GM04504 (cell line): ENCODE measurements at places on chromosomes 13 and 19.

- DNase-seq, result no peak
These were observed 2.2 kb upstream of the RINL start for GRCh38 chr19:38880076-38880881.

DNA sequence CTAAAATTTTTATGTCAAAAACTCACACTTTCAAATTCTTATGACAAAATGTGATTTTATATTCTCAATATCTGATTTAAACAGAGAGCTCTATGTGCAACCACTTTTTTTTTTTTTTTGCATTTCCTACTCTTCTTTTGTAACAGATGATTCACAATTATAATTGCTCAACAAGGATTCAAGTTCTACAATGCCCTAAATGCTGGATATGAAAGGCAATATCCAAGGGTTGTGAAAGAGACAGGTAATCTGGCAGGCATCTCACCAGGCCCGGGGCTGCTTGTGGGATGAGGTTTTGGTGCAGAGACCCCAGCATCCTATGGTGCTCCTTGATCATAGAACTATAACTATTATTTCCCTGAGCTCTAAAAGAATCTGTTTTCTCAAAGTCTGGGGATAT lies 363.6 kb upstream of the NBEA start:
- no peak for DNase-seq

- no peak for DNase-seq
These were observed 14.1 kb downstream of the MIER2 start for GRCh38 chr19:330503-330902.

- DNase-seq, result no peak
These were observed 285.9 kb downstream of the DNAJC15 start for GRCh38 chr13:43309311-43309710.

DNA sequence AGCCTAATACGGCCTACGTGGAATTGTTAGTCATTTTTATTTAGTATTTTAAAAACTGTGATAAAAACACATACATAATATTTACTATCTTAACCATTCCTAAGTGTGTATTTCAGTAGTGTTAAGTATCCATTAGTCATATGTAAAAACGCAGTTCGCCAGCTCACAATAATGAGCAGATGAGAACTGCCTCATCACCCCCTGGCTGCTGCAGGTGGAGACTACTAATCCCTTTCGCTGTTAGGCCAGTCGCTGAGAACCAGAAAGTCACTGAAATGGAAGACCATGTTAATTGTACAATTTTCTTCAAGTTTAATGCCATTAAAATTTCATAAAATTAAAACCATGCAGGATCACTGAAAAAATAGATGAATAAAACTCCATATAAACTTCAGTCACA lies 1.6 kb downstream of the ESD start:
- DNase-seq, result no peak

- no peak for DNase-seq
These were observed 31.2 kb downstream of the KATNAL1 start for GRCh38 chr13:30276178-30276577.

GRCh38 chr19:48292798-48293197 lies 22.9 kb downstream of the ZNF114 start:
- peak; percentile 69 for DNase-seq

GRCh38 chr13:50677687-50678463 lies 165.6 kb downstream of the DLEU7 start:
- DNase-seq, result no peak

DNA sequence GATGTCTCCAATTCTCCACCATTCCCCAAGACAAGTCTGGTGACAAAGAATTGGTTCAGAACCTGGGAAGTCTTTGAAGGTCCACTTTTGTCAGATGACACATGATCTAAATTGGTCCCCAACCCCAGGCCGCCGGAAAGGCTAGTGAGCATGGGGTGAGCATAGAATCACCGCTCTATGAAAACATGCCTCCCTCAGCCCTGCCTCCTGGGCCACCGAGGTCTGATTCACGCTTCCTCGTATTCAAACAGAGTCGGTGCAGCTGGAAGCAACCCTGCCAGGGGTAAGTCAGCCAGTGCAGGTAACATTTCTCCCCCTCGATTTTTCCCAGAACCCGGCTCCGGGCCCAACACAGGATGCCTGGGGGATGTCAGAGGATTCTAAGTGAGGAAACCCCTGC lies 33.9 kb upstream of the KLF2 start:
- DNase-seq, result no peak
